Smooth muscle cell of the brain vasculature (primary cell): ENCODE measurements at places on chromosomes 12 and 14.

GRCh38 chr12:90899456-90900182 is 55.4 kb downstream of the CCER1 start:
- DNase-seq, result no peak

DNA sequence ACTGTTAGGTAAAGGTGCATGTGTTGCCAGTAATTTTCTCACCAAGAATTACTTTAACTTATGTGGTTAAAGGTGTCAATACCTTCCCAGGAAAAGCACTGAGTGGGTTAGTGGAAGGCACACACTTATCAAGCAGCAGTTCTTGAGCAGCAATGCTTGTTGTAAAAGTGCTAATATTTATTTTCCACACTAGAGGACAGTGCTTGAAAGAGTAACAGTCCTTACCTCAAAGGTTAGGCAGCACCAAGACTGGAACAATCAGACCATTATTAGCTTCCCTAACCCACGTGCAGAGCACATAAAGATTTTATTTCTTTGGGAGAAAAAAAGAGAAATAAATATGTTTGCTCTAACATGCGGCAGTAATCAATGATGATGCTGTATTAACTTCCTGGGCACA is 48.8 kb upstream of the KRR1 start:
- DNase-seq, result no peak

- DNase-seq, result no peak
These were observed 89.6 kb downstream of the ERC1 start for GRCh38 chr12:1080520-1081223.

- no peak for DNase-seq
These were observed 613.6 kb upstream of the USP15 start for GRCh38 chr12:61646639-61647038.

DNA sequence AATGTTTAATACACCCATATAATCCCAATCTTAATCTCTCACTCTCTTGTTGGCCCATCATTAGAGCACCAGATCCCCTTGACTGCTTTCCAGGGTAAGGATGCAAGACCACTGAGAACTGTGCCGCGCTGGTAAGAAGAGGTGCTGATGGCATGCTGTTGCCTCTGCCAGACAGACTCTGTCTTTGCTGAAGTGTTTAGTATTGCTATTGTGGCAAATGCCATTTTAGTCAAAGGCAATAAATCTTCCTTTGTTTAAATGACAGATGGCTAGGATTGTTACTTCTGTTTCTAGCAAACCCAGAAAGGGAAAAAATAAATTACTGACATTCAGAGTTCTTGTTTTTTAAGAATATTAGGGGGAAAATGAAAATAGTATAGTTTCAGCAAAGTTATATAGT is 152.3 kb downstream of the MON2 start:
- no peak for DNase-seq

- DNase-seq, result no peak
These were observed 18.6 kb upstream of the PLEKHG3 start for GRCh38 chr14:64685371-64686281.

GRCh38 chr12:121132601-121133481 is at the start of gene P2RX7:
Gene P2RX7, plus strand, starts transcription at chr12:121132876. Its CDS starts 95 bp downstream, at chr12:121132971.
- no peak for DNase-seq

GRCh38 chr14:54472315-54472714 is 16.5 kb downstream of the GMFB start:
- no peak for DNase-seq

- no peak for DNase-seq
These were observed 126.6 kb upstream of the LRIG3 start for GRCh38 chr12:59046763-59047534.

- DNase-seq, result no peak
These were observed 203.5 kb upstream of the RMST start for GRCh38 chr12:97259098-97259497.

DNA sequence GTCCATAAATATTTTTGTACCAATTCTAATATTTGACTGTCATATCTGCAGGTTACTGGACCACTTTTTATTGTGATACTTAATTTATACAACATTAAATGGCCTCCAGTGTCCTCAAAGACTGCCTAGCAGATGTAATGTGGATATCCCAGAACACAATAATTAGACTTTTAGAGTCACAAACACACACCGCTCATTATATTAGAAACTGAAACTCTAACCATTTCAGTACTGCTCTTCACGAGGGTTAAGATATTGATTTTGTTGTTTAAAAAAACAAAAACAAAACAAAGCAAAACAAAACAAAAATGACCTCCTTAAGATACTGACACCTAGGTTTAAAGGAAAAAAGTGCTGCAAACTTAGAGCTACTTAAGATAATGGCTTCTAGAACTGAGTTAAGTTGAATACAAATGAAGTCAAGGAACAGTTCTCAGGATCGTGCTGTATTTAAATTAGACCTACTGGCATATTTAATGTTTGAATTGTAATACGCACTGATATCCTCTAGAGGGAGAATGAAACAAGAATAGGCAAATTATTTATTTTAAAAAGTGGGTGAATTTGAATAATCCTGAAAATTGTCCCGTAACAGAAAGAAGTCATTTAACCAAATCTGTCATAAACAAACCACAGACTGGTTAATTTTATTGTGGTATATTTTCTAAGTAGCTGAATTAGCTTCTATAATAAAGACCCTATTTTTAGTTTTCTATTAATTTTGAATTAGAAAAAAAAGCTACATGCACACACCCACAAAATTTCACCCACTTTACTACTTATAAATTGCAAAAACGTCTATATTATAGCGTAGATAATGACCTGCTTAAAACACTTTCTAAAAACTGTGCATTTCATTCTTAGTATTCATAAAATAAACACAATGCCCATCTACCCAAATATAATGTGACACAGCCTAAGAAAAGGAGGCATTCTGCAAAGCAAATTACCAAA is 395.2 kb upstream of the DCN start:
- DNase-seq, result peak; percentile 4

- DNase-seq, result no peak
These were observed 90.2 kb downstream of the PPP1R12A start for GRCh38 chr12:79844693-79845092.

DNA sequence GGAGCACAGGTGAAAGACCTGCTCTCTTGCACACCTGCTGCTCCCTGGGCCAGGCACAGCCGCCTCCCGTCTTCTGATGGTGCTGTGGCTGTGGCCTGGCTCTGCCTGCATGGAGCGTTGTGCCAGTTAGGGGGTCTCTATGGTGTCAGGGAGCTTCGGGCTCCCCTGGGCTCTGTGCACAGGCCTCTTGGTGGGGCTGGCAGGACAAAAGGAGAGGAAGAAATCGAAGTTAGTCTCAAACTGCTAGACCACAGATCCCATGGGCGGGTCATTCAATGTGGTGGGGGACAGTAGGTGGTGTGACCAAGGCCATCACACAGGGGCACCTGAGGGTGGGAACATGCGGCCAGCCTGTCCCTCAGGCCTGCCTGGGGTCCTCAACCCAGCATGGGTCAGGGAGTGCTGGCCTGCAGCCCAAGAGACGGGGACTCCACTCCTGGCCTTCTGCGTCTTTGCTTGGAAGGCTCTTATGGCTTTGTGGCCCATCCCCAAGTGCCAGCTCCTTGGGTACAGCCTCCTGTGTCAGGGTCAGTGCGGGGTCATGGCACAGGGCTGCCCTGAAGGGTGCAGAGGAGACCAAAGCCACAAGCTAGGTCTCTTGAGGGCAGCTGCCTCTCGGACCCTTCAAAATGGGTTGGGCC is 84.1 kb downstream of the KIF26A start:
- DNase-seq, result no peak

GRCh38 chr14:65000898-65001591 is 14.3 kb downstream of the FNTB start:
- DNase-seq, result no peak

GRCh38 chr14:56126637-56126913 is 8.4 kb downstream of the PELI2 start:
- DNase-seq, result no peak

GRCh38 chr12:23238190-23238589 is 613.2 kb downstream of the ETNK1 start:
- no peak for DNase-seq

DNA sequence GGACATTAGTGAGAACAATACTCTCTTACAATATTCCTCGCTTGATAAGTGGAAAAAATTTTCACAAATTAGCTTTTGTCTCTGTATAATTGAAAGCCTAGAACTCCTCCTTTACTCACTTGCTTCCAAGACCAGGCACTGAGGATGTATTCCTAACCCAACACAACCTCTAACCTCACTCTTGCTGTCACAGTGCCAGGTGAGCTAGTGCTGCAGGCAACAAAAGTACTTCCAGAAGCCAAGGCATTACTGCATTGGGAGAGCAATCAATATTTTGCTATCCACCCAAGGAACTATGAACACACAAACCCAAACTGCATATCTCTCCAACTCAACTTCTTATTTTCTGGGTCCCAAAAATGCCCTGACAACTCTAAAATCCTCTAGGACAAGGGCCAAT is 1081.0 kb downstream of the VRK1 start:
- DNase-seq, result no peak

- no peak for DNase-seq
These were observed 15.7 kb upstream of the MAPKAPK5 start for GRCh38 chr12:111826316-111826715.

GRCh38 chr12:69351462-69352236 is 3.5 kb downstream of the LYZ start:
- no peak for DNase-seq
